ENCODE measurements at places on chromosomes 16 and 17.

- DNase-seq = no peak
Observed at GRCh38 chr17:46847204-46848191, 3.9 kb upstream of the WNT9B start.

DNA sequence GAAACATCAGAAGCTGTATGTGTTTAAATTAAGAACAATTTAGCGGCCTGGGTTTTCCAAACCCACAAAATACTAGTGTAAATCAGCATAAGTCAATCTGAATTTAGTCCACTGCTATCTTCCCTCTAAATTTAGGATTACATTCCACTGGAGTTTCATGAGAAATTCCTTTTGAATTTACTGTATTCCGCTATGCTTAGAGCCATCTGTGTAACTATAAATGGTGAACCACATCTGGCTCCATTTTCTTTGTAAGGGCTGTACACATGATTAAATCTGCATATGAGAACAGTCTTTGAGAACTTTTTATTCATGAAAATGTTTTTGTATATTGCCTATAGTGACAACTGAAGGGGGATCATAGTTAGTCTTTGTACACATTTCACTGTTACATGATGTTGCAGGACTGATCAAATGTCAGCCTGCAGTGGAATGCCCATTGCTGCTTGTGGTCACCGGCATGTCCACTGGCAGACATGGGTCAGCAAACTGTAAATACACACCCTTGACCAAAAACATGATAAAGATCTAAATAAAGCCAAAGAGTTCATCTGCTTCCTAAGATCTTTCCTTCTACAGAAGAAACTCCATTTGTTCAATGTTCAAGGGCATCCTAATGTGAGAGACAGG is 36.8 kb downstream of the RPGRIP1L start:
- DNase-seq = no peak

DNA sequence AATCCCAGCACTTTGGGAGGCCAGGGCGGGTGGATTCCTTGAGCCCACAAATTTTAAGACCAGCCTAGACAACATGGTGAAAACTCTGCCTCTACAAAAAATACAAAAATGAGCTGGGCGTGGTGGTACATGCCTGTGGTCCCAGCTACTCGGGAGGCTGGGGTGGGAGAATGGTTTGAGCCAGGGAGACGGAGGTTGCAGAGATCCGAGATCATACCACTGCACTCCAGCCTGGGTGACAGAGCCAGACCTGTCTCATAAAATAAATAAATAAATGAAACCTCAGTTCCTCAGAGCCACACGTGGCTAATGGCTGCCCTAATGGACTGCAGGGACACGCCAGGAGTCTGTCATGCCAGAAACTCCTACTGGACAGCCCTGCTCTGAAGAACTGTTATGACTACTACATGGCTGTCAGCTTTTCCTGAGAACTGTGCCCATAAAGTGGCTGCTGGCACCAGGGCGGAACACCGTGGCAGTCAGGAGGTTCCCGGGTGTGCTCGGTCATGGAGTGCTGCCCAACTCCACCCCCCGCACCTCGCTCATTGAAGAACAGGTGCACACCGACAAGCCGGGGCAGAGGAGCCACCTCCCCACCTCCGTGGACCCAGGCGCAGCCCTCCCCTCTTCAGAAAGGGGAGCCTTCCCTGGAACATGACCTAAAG is 4.3 kb downstream of the TMEM11 start:
- DNase-seq = no peak

GRCh38 chr17:40517286-40517662 is 15.9 kb upstream of the TNS4 start:
- no peak for DNase-seq

GRCh38 chr17:6670999-6671398 is 19.4 kb downstream of the C17orf100 start:
- DNase-seq = no peak

DNA sequence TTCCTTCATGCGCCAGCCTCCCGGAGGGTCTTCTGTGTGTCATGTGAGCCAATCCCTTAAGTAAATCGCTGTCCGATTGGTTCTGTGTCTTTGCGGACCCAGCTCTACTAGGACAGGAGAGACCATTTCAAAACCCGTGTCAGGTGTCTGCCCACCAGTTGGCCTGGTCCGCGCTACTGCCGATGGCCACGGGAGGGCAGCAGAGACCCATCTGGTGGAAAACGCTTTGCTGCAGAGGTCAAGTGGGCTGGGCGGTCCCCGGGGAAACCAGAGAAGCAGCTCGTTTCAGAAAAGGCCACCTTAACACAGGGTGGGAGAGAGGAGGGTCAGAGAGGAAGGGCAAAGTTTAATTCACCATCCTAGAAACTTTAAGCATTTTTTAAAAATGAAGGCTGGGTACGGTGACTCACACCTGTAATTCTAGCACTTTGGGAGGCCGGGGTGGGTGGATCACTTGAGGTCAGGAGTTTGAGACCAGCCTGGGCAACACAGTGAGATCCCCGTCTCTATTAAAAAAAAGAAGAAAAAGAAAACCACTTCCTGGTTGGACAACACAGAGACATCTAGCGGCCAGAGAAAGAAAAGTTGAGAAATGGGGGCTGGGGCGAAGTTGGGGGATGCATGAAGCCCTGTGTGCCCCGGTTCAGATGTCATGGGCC is 2.8 kb upstream of the CIBAR2 start:
- DNase-seq = peak; percentile 90

DNA sequence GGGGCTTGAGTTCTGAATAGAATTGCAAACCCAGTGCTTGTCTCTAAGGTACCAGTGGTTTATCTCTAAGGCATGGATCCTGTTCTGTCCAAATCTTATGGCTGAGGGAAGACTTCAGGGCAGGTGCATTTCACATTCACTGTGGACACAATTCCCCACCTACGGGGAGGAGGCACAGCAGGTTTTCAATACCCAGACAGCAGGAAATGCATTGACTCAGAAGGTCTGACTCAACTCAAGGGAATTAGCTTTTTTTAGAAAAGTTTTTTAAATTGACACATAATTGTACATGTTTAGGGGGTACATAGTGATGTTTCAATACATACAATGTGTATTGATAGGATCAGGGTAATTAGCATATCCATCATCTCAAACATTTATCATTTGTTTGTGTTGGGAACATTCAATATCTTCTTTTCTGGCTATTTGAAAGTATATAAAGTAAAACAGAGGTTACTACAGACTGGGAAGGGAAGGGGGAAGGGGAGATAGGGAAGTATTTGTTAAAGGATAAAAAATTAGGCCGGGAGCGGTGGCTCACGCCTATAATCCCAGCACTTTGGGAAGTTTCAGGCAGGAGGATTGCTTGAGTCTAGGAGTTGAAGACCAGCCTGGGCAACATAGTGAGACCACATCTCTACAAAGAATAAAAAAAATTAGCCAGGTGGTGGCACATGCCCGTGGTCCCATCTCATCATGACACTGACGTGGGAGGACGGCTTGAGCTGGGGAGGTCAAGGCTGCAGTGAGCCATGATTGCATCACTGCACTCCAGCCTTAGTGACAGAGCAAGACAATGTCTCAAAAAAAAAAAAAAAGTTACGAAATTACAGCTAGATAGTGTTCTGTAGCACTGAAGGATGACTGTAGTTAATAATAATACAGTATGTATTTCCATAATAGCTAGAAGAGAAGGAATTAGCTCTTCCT is 54.9 kb downstream of the RGS9 start:
- DNase-seq = no peak

GRCh38 chr17:1169221-1169928 is 10.4 kb downstream of the ABR start:
- DNase-seq = no peak

DNA sequence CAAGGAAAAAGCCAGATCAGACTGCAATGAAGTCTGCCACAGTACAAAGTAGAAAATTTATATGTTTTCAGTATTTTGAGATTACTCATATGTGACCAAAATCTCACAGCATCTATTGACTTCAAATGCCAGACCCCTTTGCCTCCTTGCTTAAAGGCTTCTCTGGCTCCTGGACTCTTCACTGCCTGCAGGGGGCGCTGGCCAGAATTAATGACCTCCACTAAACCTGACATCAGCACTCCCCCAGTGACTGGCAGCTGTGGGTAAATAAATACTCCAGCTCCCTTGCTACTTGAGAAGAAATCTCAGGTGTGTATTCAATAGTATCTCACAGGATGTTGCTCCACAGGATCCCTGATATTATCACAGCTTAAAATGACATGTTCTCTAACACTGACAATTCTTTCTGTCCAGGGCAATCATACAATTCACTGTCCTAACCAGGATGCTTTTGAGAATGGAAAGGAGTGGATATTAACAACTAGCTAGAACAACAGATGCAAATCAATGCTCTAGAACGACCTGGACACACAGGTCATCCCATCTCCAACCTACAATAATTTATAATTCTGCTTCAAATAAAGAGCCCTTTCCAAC is 4.0 kb downstream of the BECN1 start:
- peak; percentile 74 for DNase-seq

DNA sequence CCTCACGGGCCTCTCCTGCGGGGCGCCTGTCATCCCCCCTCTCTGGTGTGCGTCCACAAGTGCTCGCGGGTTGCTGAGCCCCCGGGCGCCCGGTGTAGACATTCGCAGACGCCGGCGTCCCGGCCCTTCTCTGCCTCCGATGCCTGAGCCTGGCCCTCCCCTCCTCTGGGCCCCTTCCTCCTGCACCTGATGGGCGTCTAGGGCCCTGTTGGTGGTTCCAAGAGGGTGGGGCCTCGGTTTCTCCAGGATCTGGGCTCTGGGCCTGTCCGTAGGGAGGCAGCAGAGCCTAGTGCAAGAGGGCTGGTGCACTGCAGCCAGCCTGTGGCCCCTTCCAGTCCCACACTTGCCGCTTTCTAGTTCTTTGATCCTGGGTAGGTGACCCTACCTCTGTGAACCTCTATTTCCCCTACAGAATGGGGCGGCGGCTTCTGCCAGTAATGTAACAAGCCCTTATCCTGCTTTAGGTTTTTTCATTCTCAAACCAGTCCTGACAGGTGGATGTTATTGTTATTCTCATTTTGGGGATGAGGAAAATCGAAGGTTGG is 623 bp downstream of the E4F1 start:
- peak; percentile 45 for DNase-seq

DNA sequence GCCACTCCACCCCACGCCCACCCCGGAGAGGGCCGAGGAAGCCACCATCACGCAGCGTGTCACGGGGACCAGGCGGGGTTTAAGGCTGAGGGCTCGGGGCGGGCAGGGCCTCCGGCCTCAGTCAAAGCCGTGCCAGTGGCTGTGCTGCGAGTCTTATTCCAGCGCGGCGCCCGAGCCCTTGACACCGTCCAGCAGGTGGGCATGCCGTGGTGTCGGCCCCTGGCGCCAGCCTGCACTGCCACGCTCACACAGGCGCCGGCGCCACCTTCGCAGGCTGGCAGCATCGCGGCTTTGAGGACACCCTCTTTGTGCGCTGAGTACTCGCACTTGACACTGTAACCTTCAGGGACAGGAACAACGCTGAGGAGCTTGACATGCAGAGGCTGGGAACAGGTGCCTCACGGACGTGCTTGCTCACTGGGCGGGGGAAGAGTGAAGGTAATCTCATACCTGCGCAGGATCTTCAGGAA is 34.0 kb upstream of the ZNF629 start:
- DNase-seq = no peak

- DNase-seq = no peak
Observed at GRCh38 chr17:77375917-77376651, 235.3 kb downstream of the SEC14L1 start.

GRCh38 chr16:75616521-75617010 is 6.5 kb downstream of the ADAT1 start:
- no peak for DNase-seq

DNA sequence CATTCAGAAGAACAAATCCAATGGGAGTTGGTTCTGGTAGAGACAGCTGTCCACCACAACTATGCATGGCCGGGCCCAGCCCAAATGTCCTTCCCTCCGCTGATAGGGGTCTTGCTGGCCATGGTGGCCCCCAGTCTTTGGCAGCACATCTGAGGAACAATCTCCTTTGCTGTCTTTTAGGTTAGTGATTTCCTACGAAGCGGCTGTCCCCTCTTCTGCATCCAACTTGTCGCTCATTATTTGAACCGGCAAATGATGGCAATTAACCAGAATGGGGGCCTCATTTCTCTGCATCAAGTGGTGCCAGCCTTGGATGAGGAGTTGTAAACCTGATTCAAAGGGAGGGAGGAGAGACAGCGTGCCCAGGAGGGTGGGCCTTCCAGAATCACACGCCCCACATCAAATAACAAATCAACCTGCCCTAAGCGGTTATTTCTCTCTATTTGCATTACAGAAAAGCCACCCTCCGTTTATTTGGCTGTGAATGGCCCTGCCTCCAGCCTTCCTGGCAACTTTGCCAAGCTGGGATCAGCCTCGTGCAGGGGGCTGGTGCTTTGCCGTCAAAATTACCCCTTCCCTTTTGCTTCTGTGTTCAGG is 156.5 kb downstream of the RGS9 start:
- no peak for DNase-seq

DNA sequence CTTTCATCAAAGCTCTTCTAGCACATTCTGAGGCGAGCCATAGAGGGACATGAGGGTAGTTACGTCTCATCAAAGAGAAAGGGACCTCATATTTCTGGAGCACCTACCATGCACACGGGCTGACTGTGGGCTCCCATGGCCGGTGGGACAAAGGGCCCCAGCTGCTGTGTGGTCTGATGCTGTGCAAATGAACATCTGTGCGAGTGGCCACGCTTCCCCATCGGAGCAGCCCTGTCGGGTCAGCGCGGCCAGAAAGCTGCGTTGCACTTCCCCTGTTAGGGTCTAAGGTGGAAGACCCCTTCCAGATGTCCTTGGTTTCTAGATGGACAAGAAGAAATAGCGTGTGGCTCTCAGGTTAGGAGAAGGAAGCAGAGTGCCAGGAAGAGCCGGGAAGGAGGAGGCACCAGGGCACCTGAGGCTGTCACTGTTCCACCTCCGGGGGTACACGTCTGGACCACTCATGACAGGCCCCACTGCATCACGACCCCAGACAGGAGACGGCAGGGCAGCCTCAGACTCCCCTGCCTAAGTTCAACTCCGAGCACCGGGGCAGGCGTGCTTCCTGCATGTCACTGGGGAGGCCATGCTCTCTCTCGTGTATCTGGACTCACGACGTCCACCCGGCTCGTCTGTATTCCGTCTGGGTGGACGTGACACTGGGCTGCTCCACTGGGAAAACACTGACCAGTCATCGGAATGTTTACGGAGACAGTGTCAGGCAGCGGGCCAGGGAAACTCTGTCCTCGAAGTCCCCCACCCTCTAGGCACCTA is 8.5 kb upstream of the BAIAP2 start:
- no peak for DNase-seq

- DNase-seq = no peak
Observed at GRCh38 chr16:89041571-89042481, 51.8 kb upstream of the ACSF3 start.

GRCh38 chr17:51231999-51232398 is 27.9 kb downstream of the MBTD1 start:
- DNase-seq = no peak

DNA sequence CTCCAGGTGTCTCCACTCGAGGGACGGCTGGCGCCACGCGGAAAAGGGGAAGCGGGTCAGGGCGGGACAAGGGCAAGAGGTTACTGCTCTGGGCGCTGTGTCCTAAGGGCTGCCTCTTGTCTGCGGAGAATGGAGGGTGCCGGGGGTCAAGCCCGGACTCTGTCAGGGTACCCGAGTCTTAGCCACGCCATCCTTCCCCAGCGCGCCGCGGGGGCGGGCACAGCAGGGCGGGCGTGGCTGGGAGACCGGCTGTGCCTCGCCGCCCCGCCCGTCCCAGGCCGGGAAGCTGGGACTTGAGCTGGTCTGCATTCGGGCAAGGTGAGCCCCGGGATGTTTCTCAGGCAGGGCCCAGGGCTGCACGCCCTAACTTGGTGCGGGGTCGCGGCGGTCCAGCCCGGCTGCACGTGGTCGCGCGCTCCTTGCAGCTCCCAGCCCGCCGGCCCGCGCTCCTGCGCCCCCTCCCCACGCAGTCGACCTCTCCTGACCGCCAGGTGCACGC is 6.2 kb upstream of the ACTG1 start:
- DNase-seq = no peak
